ENCODE measurements at places on chromosomes 5 and 9. TPM values are rescaled to one million over a fixed set of nuclear protein-coding genes. Genes with fewer than 3 reads are reported as not detected.

Gene FLT4
- total RNA-seq, result 0.97 TPM

Gene RPL35
- 931 TPM for total RNA-seq

Gene NEURL1B
- total RNA-seq, result 7.8 TPM

Gene WDR31
- total RNA-seq, result 2.6 TPM

Gene TAF11L5
- total RNA-seq, result not detected

DNA sequence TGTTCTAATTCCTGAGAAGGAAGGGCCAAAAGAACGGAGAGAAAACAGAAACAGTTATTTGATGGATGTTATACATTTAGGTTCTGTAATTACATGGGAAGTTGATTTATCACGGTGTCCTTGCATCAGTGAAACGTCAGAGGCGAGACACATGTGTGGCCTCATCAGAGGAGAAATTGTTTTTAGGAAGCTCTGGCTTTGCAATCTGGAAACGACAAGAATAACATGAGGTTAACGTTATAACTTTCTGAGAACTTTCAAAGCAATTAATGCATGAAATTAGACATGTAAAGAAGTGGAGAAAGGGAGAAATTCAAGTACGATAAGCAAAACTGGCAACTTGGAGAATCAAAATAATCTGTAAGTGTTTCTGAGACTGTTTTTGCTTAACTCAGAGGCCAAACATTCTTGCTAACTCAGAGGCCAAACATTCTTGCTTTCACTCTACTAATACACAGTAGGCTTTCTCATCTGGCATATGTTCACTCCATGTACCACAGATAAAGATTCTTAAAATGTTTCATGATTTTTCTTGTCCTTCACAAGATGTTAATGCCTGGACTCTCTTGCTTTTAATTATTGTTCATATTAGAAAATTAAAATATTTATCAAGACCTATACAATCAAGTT lies 933.0 kb downstream of the TLE4 start:
- DNase-seq, result no peak

- DNase-seq, result peak; percentile 74
Measured at GRCh38 chr5:179792612-179793467, 946 bp upstream of the LTC4S start.

DNA sequence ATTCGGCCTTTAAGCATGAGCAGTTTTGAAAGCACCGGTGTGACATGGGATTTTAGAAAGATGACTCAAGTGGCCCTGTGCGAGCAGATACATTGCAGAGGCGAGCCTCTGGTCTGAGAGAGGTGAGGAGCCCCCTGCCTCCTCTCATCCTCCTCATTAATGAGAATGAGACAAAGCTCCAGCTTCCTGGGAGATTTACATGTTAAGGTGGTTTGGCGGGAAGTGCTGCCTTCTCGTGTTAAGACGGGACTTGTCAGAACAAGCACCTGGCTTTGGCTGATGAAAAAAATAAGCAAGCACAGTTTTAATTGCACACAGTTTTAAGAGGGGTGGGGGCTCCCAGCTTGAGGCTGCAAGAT lies 68.1 kb downstream of the ACTL7B start:
- no peak for DNase-seq

DNA sequence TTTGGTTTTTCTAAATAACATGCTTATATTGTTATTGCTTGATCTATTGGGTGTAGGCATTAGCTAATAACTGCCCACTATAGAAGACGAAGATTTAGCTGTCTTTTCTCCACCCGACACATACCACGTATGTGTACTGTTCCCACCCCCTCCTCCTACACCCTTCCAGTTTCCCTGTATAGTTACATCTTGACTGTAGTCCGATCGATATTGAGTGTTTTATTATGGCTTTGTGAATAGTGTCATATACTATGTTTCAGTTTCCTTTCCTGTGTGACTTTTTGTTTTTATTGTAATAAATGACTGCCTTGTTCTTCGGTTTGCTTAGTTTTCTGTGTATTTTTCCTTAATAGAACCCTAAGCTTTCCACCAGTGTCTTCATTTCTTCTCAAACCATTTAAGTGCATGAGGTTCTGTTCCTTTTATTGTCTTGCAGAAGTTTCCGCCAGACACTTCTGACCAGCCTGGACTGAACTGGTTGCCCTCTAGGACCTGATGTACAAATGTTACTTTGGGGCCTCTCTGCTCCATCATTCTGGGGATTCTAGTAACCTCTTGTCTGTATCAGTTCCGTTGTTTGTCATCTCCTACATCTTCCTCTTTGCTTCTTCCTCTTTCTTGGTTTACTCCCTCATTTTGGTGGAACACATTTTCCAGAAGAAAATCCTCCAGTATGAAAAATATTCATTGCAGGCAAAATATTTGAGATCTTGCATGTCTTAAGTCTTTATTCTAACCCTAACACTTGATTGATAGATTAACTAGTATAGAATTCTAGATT lies 61.8 kb downstream of the PRKACG start:
- DNase-seq, result no peak
